ENCODE measurements at places on chromosomes 16 and 17.

GRCh38 chr17:78042542-78042941, 84.0 kb downstream of the TNRC6C start:
- no peak for DNase-seq

- DNase-seq, result no peak
These were observed 45.0 kb upstream of the CRISPLD2 start for GRCh38 chr16:84774810-84775209.

DNA sequence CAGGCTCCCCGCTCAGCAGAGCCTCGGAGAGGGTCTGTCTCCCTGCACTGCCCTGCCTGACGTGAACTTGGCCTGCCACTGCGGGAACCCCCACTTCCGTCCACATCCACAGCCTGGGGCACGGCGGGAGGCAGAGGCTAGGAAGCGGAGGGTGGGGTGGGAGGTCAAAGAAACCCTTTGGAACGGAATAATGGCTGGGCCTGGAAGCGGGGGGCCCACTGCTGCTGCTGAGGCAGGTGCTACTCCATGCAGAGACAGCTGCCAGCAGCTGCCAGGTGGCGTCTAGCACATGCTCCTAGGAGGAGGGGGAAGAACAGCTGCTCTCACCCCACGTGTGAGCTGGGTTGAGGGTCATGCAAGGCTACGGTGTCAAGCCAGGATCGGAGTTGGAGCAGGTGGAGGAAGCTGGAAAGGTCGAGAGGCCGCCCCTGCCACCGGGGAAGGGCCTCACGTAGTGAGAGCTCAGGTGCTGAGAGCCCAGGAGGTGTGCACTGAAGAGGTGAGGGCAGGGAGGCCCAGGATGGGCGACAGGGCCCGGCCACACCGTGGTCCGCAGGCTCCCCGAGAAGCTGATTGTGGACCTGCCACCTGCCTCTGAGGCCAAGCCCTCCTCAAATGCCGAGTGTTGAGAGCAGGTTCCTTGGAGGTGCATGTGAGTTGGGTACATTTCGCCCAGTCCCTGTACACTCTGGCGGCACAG, 9.8 kb downstream of the FSCN2 start:
- no peak for DNase-seq

GRCh38 chr17:70313086-70313852, 143.9 kb downstream of the KCNJ2 start:
- DNase-seq, result peak; percentile 13

DNA sequence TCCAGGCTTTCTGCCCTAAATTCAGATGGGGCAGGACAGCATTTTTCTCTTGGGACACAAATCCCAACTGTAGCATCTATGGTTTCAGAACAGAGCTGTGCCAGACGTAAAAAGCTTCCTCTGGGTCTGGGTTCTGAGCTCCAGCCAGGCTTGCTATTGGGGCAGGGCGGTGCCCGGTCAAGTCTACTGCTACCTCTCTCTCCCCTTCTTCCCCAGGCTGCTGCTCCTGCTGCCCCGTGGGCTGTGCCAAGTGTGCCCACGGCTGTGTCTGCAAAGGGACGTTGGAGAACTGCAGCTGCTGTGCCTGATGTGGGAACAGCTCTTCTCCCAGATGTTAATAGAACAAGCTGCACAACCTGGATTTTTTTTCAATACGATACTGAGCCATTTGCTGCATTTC, 1.1 kb downstream of the MT1M start:
- no peak for DNase-seq

DNA sequence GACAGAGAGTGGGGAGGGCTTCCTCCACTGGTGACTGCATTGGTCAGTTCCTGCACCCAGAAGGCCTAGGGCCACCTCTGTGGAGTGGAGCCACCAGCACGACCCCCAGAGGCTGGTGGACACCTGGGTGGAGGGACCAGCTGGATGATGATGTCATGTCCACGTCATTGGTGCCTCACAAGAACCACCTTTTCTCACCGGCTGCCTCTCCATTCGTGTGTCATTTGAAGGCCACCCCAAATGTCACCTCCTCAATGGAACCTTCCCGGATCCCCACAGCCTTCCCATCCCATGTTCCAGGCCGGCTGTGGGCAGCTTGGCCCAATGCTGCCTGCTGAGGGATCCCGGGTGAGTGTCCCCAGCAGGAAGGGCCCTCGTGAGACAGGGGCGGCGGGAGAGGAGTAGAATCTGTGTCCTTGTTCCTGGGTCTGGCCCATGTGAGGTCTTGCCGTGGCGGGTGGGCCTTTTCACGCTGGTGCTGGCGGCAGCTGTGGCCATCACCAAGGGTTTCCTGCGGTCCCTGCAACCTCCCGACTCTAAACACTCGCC, 9.1 kb upstream of the CHMP6 start:
- no peak for DNase-seq

GRCh38 chr17:8467527-8467926, 31.8 kb downstream of the NDEL1 start:
- DNase-seq, result no peak

GRCh38 chr17:50060951-50061712, 5.2 kb downstream of the ITGA3 start:
- peak; percentile 92 for DNase-seq

DNA sequence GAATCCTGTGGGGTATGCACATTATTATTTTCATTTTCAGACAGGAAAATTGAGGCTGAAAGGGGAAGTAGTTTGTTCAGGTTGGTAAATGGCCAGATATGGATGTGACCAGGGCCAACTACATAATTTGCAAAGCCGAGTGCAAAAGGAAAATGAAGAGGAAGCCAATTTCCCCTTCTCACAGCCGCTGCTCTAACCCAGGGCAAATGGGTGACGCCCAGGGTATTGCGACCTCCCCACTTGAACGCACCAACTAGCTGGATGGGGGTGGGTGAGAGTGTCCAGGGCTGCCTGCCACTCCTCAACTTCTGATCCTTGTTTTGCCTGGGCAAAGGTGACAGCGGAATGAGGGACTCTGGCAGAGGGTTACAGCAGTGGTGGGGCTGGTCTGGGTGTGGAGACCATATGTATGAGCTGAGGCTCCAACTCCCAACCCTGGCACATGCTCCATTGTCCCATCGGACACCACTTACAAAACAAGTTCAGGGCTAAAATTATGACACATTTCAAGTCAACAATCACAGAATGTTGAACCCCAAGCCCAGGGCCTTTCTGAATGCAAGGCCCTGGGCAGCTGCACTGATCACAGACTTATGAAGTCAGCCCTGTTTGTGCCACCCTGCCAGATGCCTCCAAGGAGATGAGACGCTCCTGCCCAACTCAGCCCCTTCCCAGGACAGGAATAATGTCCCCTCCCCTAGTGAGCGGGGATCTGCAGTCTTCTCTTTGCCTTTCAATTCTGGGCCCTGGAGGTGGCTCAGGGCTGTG, 1.7 kb downstream of the ANKRD40CL start:
- peak; percentile 25 for DNase-seq

DNA sequence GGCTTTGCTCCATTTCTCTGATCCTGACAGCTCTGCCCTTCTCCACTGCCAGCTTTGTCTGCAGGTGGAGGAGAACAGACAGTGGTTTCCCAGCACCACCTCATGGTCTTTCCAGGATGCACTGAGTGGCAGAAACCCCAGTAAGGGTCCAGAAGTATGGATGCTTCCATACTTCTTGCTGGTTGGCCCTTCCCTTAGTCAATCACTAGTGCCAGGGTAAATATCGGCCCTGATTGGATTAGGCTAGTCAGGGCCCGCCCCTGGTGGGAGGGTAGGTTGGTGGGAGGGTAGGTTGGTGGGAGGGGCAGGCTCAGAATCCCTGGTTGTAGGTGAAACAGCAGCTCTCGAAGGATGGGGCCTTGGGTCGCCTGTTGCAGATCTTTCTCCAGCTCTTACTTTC, 10.2 kb downstream of the RNF213 start:
- peak; percentile 65 for DNase-seq

GRCh38 chr16:2831203-2831602, 1.1 kb downstream of the ZG16B start:
- no peak for DNase-seq

DNA sequence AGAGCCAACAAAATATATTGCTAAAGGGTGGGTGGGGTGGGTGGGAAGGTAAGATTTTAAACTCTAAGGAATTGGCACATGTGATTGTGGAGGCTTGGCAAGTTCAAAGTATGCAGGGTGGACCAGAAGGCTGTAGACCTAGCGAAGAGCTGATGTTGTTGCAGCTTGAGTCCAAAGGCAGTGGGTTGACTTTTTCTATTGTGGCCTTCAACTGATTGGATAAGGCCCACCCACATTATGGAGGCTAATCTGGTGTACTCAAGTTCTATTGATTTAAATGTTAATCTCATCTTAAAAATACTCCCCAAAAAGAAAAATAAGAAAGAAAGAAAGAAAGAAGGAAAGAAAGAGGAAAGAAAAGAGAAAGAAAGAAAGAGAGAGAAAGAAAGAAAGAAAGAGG, 22.4 kb downstream of the ZNF200 start:
- DNase-seq, result no peak

GRCh38 chr17:38747463-38748148, 530 bp downstream of the PCGF2 start:
- no peak for DNase-seq

DNA sequence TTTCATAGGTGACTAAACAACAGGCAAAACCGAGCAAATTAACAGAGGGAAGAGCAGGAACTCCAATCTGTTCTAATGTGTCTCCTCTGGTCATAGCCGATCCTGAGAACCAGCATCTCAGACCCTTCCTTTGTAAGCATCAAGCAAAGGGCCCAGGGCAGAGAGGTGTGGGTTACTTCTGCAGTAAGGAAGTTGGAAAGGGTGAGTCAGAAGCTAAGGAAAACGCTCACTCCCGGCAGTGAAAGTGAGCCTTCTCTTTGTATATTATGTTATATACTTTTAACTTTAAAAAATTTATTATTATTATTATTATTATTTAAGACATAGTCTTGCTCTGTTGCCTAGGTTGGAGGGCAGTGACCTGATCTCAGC, 77.7 kb downstream of the MRM3 start:
- DNase-seq, result no peak

DNA sequence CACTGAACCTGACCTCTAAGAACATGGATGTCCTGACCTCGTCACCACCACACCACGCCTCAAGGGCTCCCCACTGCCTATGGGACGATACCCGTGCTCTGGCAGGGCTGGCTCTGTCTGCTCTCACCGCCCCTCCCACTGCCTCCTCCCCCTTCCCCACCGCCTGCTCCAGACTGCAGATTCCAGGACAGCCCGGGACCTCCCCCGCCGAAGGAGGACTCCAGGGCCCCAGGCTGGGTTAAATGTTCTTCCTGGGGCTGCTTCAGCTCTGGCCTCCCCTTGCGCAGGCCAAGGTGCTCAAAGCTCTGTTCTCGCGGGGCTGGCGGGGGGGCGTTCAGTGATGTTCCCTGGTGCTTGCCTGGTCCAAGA, 3.1 kb downstream of the NPW start:
- DNase-seq, result peak; percentile 50

- DNase-seq, result no peak
These were observed 185.4 kb upstream of the ZFHX3 start for GRCh38 chr16:73233329-73233765.

GRCh38 chr17:82013772-82014321, 8.8 kb downstream of the CENPX start:
- DNase-seq, result no peak

GRCh38 chr16:57036945-57037344, 47.6 kb downstream of the NLRC5 start:
- DNase-seq, result no peak

DNA sequence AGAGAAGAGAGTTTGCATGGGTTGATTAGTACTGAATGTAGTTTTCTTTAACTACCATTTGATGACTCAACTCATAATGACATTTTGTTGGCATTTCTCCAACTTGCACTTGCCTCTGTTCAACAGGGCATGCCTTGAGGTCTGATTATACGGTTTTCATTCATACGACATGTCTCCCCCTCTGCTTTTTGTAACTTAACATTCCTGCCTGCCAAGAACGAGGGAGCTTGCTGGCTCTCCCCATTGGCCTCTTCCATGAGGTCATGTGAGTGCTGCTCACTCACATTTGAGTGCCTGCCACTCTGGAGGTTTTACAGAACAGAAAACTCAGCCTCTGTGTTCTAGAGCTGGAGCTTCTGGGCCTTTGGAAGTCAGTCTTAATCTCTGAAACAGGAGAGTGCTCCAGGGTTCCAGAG, 19.7 kb downstream of the MAP2K6 start:
- no peak for DNase-seq

DNA sequence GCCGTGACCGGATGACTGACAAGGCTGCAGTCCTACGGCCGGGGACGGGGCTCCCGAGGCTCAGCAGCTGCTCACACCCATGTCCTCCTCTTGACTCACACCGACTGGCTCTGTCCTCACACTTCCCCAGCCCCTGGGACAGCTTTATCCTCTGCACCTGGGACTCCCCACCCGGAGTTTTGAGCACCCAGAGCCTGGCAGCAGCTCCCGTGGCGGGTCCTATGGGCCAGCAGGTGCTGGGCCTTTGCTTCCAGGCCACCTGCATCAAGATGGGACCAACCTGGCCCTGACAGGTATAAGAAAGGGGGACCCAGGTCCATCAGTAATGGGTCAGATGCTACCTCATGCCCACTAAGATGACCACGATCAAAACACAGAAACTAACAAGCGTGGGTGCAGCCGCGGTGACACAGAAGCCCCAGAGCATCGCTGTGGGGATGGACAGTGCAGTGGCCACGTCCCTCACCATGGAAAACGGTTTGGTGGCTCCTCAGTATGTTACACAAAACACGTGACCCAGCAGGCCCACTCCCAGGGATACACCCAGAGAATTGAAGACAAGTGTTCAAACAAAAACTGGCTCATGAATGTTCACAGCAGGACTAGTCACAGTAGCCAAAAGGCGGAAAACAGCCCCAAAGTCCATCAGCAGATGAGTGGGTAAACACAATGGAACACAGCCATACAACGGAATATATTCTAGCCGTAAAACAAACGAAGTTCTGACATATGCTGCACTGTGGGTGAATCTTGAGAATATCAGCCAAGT, 3.3 kb upstream of the NOTUM start:
- no peak for DNase-seq

- peak; percentile 62 for DNase-seq
These were observed 15.2 kb downstream of the GALK1 start for GRCh38 chr17:75749545-75750389.

- DNase-seq, result no peak
These were observed 50.4 kb upstream of the HAS3 start for GRCh38 chr16:69055008-69055407.

GRCh38 chr17:70084476-70084875, 9.5 kb downstream of the KCNJ16 start:
- no peak for DNase-seq

DNA sequence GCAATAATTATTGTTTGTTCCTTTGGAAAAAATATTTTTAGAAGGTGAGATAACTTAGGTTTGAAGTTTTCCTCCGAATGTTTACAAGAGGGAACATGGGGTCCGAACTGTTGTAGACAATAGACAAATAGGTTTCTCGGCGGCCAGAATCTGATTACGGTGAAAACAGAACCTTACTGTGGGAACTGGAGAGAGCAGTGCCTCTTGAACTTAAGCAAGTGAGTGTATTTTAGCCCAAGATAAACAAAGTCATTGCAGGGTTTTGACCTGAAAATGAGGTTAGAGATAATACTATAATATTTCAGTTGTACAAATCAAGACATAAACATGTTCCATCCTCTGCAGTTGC, 134.7 kb downstream of the ABCA8 start:
- DNase-seq, result no peak

Measured in NCI-H526 (cell line).